ENCODE measurements at places on chromosomes 3 and 15.

DNA sequence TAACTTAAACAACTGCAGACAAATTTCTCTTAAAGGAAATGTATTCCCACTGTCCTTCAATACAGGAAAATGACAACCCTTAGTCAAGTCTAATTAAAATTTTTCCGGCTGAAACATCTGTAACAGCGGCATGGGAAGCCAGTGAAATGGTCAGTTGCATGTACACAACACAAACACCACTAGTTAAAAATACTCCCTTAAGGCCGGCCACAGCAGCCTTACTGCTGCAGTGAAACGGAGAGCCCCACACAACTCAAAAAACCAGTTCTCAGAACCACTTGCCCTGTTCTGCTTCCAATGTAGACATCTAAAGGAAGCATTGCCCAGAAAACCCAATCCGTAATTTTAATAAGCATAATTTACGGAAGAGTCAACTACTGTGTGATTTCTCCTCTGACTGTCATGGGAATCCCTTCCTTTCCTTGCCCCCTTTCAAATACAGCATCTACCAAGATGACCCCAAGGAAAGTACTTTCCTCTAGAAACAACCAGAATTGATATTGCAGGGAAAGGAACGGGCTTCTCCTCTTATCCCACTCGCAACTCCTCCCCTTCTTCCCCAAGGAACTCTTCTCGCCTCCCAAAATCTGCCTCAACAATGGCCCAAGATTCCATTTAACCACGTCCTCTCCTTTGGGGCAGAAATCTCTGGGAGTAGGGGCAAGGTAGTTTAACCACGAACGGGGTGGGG is 1.6 kb downstream of the FBN1 start:
- no peak for DNase-seq

DNA sequence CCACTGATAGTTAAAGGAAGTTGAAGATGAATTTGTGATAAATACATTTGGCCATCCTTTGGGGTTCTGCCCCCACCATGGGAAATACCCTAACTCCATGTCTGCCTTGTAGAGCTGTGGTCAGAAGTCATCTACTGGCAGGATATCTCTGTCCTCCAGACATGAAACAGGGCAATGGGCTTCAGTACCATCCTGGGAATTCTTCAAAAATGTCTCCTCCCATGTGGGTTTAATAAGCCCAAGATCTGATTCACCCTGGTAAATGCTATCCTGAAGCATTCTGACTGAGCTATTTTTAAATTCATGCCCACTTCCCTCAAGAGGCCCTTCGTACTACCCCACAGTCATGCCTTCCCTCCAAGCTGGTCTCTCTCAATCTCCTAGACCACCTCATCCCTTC is 113.7 kb upstream of the SLC25A36 start:
- no peak for DNase-seq

DNA sequence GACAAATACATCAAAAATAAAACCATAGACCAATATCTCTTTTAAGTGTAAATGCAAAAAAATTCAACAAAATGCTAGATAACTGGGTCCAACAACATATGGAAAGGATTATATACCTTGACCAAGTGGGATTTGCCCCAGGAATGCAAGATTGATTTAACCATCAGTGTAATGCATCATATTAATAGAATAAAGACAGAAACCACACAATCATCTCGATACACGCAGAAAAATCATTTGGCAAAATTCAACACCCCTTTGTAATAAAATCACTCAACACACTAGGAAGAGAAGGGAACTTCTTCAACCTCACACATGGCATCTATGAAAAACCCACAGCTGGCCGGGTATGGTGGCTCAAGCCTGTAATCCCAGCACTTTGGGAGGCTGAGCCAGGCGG is 19.5 kb downstream of the GREM1 start:
- no peak for DNase-seq

- no peak for DNase-seq
These were observed 340.6 kb upstream of the GOLIM4 start for GRCh38 chr3:168436245-168436724.

DNA sequence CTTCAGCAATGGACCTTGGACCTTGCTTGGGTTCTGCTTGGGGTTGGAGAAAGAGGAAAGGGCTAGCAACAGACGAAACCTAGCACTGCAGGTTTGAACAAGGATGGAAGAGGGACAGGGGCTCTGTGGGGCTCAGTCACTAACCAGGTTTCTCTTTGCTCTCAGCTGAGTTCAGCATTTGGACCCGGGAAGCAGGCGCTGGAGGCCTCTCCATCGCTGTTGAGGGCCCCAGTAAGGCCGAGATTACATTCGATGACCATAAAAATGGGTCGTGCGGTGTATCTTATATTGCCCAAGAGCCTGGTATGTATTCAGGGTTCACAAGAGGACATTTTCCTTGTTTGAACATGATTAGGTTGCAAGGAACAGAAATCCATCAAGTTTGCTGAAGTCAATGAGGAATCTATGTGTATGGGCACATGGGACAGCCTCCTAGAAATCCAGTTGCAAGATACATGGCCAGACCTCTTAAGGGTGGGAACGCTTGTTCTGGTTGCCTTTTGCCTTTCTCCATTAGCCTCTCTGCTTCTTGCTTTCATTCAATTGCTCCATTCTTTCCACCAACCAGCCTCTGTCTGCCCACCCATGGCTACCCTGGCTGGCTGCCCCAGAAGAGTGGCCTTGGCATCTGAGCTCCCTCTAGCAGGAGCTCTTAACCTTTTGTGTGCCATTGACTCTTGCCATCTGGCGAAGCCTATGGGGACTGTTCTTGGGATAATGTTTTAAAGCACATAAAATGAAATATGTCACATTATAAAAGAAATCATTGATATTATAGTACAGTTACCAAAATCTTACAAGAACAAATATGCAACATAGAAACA is 55.9 kb downstream of the DNASE1L3 start:
- no peak for DNase-seq

GRCh38 chr3:16484216-16484615 is 29.3 kb downstream of the RFTN1 start:
- no peak for DNase-seq

DNA sequence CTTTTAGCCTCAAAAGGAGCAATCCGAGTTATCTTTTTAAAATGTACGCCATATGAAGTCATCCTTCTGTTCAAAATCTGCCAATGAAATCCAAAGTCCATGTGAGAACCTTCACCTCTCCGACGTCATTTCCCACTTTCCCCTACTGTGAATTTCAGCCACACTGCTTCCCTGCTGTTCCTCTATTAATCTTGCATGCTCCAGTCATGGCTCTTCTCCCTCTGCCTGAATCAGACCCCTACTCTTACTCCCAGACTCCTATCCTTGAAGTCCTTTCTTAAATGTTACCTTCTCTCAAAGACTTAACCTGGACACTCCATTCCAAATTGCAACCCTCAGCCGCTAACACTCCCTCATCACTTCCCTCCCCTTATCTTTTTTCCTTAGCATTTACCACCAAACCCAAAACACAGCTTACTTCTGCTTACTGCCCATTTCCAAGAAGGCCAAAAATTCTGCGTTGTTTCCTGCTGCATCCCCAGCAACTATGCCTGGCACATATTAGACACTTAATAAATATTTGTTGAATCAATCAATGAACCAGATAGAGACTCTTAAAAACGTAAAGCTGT is 1.2 kb downstream of the NKIRAS1 start:
- no peak for DNase-seq

DNA sequence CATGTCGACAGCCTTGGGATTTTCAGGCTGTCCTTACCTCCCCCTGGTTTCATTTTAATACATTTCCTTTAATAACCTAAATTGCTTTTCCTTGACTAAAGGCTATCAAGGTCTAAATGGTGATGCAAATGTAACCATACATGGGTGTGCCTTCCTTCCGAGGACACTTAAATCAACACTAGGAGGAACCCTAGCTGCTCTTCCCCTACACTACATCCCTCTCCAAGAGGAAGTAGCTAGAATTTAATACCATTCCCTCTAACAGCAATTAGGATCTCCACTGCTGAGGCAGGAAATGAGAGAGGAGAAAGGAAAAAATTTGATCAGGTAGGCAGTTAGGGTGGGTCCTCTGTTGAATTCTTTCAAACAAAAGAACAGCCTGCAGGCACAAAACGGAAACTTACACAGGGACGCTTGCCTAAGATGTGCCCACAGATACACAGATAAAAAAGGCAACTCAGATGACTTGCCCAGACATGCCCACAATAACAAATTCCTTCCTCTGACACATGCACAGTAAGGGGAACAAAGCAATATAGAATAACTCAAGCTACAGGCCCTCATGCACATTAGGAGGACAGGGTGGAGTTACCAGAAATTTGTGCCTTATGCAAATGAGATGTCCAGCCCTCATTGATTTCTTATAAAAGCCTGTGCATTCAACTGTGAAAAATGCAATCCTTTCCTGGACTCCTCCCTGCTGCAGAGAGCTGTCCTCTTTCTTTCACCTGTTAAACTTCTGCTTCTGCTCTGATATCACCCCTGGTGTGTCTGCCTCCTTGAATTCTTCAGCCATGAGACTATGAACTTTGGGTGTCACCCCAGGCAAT is 1024.4 kb upstream of the CADM2 start:
- no peak for DNase-seq

- no peak for DNase-seq
These were observed 239.2 kb downstream of the PDZRN3 start for GRCh38 chr3:73385568-73385967.

DNA sequence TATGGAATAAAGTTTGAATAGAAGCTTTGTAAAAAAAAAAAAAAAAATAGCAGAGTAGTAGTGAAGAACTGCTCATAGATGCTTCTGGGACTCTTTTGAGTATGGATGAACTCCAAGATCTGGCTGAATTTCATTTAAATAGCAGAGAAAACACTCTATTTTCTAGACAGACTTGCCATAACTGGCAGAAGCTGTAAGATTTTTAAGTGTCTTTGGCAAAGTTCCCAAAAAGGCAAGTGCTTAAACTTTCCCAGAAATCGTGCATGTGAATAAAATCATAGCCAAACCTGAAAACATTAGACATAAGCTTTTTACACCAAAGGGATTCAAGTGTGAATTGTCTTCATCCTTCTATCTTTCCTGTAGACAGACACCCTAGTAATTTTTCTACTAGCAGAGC is 110.3 kb upstream of the MITF start:
- no peak for DNase-seq
